ENCODE measurements at places on chromosomes 5 and 9.

GRCh38 chr5:126516133-126516532 is 78.9 kb downstream of the ALDH7A1 start:
- ATAC-seq = no peak

DNA sequence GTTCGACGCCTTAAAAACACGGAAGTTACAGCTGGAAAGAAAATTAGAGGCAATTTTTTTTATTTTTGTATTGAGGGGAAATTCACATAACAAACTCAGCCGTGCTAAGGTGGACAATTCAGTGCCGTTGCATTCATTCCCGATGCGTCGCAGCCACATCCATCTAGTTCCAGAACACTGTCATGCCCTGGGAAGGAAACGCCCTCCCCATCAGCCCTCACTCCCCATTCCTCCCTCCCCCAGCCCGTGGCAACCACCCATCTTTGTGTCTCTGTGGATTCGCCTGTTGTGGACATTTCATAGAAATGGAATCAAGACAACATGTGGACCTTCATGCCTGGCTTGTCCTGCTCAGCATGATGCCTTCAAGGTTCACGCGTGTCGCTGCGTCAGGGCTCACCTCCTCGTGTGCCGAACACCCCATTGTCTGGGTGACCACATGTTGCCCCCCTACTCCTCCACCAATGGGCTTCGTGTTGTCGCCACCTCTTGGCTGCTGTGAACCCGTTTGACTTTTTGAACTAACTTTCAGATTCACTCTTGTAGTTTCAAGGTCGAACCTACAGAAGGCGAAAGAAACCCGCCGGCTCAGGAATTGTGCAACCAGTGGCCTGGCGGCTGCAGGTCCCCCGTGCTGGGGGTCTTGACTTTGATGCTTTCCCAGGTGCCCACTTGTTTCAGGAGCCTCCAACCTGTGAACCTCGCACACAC is 17.4 kb upstream of the CAMSAP1 start:
- ATAC-seq = no peak

DNA sequence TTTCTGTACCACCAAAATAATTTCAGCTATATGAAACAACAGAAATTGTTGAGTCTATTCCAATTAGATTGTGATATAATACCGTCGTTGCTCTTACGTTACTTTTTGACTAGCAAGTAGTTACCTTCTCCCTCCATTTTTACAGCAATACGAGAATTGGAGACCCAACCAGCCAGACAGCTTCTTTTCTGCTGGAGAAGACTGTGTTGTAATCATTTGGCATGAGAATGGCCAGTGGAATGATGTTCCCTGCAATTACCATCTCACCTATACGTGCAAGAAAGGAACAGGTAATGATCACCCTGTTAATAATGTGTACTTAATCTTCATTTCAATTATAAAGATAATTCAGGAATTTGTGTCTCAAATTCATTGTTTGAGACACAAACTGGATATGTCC is 100.7 kb downstream of the VCAN start:
- ATAC-seq = no peak

DNA sequence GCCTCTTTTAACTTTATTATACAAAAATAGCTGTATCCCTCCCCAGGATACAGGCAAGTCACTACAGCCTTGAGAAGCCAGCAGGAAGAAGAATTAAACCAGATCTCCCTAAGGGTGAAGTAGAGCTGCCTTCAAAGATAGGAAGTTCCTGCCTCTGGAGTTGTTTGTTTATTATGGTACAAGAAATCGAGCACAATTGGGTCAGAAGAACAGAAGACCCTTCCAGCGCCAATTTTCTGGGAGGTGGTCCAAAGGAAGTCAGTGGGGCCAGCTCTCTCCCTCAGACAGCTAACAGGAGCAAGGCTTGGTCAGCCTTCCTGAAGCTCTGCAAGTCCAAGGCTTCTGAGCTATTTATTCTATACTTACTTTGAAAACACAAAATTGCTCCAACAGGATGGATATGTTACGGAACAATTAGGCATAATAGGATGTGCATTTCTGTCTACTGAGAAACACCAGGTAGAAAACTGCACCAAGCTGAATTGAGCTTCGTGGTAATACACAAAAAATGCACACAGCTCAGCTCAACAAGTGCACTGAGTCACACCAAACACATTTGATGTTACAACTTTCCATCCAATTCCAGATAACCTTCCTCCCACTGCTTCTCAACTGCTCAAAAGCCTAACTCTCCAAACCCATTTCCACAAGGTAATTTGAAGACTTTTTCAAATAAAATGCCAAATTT is 16.0 kb downstream of the SERINC5 start:
- ATAC-seq = no peak

DNA sequence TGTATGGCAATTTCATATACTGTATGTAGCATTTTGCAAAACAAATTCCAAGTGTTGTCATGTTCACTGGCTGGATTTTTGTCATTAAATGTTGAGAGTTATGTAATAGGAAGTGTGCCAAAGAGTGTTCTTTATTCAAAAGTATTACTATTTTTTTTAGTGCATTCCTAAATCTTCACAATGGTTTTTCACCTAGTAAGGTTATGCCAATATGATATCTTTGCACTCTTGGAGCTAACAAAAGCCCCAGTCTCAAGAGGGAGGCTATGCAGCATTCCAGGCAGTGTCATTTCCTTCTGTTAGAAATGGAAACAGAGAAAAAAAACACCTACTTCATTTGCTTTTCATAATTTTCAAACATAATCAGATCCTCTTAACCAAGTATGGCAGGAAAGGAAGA is 5.1 kb upstream of the SSBP2 start:
- ATAC-seq = no peak

DNA sequence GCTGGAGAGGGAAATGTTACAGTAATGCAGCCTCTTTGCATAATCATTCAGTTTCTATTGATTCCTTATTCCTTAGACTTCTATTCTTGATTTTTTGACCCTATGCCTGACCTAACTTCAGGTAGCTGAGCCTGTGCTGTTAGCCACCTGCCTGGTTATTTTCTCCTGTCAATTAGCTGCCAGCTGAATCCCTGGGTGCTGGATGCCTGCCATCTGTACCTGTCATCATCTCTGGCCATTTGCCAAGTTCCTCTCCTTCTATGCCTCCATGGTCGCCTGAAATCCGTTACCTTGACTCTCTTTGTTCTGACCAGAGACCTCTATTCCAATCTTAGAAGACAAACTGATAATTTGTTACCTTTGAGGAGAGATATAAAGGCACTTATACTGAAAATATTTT is 178.3 kb downstream of the CAVIN4 start:
- ATAC-seq = no peak

- ATAC-seq = no peak
Measured at GRCh38 chr5:88955403-88955802, 72.4 kb upstream of the MEF2C start.

- ATAC-seq = no peak
Measured at GRCh38 chr5:154103233-154103632, 64.5 kb downstream of the MFAP3 start.

DNA sequence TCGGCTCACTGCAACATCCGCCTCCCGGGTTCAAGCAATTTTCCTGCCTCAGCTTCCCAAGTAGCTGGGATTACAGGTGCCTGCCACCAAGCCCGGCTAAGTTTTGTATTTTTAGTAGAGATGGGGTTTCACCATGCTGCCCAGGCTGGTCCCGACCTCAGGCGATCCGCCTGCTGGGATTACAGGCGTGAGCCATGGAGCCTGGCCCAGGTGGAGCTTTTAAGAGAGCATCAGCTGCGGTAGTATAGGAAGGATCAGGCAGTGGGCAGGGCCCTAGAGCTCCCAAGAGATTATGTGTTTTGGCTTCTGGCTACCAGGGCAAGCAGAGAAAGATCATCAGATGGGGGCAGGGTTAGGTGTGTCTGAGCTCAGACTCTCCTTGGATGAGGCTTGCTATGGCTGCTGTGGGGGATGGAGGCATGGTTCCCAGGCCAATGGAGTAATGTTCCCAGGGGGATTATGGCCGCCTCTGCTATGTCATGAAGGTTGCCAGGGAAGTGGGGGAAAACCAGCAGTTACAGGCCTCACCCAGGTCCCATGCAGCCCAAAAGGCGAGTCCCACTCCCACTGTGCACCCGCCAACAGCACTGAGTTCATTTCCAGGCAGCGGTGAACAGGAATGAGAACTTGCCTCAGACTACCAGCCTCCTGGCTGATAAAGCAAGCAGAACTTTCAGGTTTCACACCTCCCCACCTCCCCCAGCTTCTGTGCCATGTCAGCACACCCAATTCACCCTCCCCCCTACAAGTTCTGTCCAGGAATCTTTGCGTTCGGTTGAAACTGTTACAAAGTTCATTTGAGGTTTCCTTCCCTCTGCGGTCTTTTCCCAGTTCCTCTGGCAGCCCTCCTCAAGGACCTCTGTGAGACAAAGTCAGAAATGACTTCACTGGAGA is 507.6 kb downstream of the SPATA31D1 start:
- no peak for ATAC-seq

- peak; percentile 76 for ATAC-seq
Measured at GRCh38 chr5:150656191-150657132, 4.6 kb upstream of the MYOZ3 start.

GRCh38 chr9:137691646-137692351 is 73.0 kb downstream of the EHMT1 start:
- ATAC-seq = no peak

DNA sequence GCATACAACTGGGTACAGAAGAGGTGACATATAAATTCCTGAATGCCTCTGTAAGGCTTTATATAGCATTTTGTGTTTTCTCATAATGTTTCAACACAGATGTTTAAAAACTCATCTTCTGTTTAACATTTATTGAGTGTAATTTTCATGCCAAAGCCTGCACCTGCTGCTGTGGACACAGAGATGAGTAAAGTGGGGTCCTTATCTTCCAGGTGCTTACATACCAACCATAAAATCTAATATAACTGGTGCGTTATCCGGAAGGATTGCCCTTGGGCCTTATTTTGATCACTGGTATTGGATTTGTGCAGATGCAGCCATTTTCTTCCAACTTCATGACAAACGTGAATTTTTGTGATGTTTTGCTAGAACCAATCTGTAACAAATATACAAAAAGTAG is 222.3 kb downstream of the DMRT2 start:
- no peak for ATAC-seq

GRCh38 chr9:115941561-115942315 is 211.9 kb upstream of the PAPPA start:
- ATAC-seq = no peak

- ATAC-seq = no peak
Measured at GRCh38 chr5:10324518-10325370, 17.0 kb upstream of the CMBL start.

DNA sequence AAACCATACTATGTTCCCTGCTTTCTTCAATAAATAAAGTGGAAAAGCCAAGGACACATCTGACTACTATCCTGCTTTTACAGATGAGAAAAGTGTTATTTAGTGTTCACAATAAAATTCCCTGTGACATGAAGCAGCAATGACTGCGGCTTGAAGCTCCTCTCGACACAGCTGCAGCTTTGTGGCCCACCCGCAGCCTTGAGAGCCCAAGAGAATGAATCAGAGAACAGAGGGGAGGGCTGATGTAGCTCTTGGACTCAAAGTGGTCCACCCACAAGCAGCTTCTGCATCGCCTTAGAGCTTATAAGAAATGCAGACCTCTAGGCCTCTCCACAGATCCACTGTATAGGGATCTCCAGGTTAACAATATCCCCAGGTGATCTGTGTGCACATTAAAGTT is 181.3 kb upstream of the GNA14 start:
- ATAC-seq = no peak

DNA sequence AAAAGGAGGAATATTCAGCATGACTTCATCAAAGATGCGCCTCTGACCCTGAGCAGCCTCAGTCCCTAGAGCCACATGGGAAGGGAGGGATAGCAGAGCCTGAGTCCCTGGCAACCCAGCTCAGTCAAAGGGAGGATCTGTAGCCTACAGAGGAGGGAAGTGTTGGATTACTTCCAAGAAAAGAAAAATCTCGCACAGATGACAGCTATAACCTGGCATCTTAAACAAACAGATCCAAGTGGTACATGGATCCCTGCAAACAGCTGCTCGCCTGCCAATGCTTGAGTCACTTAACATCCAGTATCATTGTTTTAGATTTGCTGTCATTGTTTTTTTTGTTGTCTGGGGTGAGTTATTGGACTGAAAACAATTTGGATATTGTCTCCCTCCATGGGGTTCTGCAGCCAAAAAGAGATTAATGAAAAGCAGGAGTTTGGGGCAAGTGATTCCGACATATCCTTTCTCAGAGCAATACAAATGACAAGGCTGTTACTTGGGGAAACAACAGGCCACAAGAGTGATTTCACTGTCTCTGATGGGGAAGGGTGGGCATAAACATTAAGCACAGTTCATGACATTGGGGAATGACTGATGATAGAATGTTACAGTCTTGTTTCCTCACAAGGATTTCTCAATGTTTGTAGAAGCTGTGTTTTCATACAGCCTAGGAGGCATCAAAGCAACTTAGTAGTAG is 153.5 kb upstream of the KIF2A start:
- ATAC-seq = no peak

GRCh38 chr5:172028167-172028566 is 21.7 kb upstream of the FBXW11 start:
- ATAC-seq = no peak

- no peak for ATAC-seq
Measured at GRCh38 chr5:80141147-80141671, 106.1 kb downstream of the THBS4 start.

DNA sequence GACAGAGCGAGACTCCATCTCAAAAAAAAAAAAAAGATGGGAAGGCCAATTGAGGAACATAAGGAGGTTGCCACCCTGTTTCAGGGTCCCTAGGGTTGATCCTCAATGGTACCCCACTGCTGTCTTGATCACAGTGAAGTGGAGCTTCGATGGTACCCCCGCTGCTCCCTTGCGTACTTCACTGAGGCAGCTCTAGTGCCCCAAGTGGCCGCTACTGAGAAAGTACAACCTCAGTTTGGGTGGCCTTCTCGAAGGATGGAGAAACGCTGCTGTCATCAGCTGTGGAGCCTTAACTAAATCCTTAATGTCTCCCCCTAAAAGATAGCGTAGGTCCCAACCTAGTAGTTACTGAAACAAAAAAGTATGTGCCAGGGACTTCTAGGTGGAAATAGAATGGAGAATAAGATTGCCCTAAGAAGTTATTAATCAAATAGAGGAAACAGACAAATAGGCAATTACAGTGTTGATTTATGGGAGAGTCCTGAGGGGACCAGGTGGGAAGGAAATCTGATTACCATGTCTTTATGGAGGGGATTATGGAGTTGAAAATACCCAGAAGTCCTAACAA is 6.3 kb downstream of the TESK1 start:
- ATAC-seq = peak; percentile 84

DNA sequence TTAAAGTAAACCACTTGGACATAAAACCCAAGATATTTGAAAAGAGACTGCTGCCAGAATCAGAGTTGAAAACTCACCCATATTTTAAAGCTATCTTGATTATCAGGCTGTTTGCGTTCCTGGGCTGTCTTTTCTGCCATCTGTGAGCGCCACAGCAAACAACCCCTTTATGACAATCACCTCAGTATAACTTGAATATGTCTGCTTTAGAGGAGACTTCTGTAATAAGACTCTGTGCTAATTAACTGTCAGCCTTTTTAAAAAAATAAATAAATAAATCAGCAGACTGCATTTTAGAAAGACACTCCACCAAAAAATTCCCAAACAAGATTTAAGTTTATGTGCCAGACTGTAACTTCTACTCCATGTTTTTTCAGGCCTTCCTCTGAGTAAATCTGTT is 375.7 kb upstream of the CCNH start:
- no peak for ATAC-seq

Measured in activated CD4-positive, CD25-positive, alpha-beta regulatory T cell treated with anti-CD3 and anti-CD28 coated beads, Interleukin-2, amount 50 U/mL, for 24 hours (primary cell).